AG09319 (cell line): ENCODE measurements at places on chromosomes 16 and 17.

DNA sequence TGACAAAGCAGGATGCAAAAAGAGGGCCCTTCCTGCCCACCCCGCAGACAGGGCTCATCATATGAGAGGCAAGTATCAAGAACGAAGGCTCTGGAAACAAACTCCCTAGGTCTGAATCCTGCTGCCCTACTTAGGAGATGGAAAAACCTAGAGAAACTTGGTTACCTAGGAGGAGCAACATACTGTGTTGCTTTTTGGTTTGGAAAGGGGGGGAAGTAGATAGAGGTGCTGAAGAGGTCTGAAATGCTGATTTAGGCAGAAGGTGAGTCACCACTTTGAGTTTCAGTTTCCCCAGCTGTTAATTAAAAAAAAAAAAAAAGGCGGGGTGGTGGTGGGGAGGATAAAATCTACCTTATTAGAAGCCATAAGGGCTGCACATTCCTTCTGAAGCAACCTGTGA is 1.5 kb downstream of the N4BP1 start:
- no peak for DNase-seq

- DNase-seq: no peak
These were observed 44.0 kb downstream of the NSRP1 start for GRCh38 chr17:30160419-30161172.

GRCh38 chr16:75080205-75081029 is 36.2 kb downstream of the LDHD start:
- no peak for DNase-seq

GRCh38 chr16:4561596-4561995 is 5.5 kb downstream of the C16orf96 start:
- no peak for DNase-seq

DNA sequence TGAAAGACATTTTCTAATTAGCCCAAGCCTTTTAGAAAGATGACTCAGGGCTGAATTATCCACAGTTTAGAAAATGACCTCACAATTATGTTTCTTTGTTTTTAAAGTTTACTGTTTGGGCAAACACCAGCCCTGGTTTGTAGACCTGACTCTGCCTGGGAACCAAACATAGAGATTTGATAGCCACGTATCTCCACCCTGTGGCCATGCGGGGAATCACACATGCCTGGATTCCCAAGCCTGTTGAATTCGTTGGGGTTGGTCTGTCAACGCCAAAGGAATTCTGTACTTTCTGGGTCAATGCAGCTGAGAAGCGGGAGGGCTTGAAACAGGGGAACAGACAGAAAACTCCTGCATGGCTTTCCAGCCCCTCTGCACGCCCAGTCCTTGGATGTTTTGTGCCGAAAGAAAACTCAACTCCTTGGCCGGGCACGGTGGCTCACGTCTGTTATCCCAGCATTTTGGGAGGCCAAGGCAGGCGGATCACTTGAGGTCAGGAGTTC is 26.9 kb downstream of the CD300A start:
- DNase-seq: peak; percentile 14

DNA sequence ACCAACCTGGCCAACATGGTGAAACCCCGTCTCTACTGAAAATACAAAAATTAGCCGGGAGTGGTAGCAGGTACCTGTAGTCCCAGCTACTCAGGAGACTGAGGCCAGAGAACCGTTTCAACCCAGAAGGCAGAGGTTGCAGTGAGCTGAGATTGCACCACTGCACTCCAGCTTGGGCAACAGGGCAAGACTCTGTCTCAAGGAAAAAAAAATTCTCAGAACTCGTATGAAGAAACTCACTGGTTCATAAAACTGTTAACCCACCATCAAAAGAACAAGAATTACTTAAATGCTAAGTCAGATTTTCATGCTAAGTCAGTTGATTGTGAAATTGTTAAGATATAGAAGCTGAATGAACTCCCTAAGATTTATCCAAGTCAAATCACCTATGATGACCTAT is 31.3 kb downstream of the SLC39A11 start:
- no peak for DNase-seq

- no peak for DNase-seq
These were observed 3.5 kb upstream of the C16orf74 start for GRCh38 chr16:85754413-85754812.

DNA sequence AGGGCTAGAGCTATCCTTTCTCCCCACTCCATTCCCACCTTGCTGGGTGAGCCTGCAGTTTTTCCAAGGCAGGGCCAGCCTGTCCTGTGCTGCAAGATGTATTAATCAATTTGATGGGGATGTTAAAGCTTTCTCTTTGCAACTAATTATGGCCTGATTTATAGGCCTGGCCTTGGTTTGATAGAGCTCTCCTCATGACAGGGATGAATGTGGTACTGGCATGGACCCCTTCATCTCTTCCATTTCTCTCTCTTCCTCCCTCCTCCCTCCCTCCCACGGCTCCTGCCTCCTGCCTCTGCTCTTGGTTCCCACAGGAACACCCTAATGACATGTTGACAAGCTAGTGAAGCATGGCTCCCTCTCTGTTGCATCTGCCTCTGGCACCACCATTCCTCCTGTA is 47.2 kb upstream of the SKAP1 start:
- no peak for DNase-seq

- no peak for DNase-seq
These were observed 59.0 kb downstream of the VMP1 start for GRCh38 chr17:59766491-59766890.

- no peak for DNase-seq
These were observed 187.2 kb downstream of the CBLN1 start for GRCh38 chr16:49094471-49094870.

DNA sequence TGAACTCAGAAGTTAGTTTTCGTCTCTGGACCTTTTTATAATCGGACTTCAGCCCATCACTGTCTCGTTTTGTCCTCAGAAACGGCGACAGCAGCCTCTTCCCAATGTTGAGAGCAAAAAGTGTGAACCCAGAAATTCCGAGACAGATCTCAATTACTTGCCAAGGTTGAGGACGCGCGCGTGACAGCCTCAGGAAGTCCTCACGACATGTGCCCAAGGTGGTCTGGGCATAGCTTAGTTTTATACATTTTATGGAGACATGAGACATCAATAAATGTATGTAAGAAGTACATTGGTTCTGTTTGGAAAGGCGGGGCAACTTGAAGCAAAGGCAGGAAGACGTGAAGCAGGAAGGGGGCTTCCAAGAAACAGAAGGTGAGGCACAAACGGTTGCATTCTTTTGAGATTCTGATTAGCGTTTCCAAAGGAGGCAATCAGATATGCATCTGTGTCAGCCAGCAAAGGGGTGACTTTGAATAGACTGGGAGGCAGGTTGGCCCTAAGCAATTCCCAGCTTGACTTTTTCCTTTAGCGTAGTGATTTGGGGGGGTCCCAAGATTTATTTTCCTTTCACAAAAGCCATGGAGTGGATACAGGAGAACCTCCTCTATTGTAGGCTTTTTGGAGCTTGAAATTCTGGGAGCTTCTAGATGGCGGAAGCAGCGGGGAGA is 583 bp upstream of the ZNF747 start:
- no peak for DNase-seq

- no peak for DNase-seq
These were observed 777.6 kb downstream of the KCNJ18 start for GRCh38 chr17:22469941-22470340.

- no peak for DNase-seq
These were observed 383.4 kb downstream of the CDH11 start for GRCh38 chr16:64738321-64738960.

GRCh38 chr17:1899403-1900000 is 69.7 kb downstream of the RPA1 start:
- DNase-seq: no peak

DNA sequence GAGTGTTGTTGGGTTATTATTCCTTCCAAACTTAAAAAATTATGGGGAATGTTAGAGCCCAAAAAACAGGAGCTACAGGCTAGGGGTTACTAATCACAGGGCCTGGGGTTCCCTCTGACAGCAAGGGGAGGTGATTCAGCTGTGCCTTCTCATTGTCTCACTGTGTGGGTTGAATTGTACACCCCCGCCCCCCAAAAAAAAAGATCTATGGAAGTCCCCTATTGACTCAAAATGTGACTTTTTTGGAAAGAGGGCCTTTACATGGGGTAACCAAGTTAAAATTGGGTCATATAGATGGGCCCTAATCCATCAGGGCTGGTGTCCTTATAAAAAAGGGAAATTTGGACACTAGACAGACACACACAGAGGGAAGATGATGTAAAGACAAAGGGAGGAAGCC is 190.2 kb downstream of the SOX9 start:
- DNase-seq: no peak

GRCh38 chr16:64398793-64399192 is 723.1 kb downstream of the CDH11 start:
- no peak for DNase-seq

GRCh38 chr17:42681976-42682721 is at the start of gene CNTNAP1:
TSS of gene CNTNAP1 (plus strand) at chr17:42682531. CDS start at chr17:42682830, 299 bp downstream.
- no peak for DNase-seq

DNA sequence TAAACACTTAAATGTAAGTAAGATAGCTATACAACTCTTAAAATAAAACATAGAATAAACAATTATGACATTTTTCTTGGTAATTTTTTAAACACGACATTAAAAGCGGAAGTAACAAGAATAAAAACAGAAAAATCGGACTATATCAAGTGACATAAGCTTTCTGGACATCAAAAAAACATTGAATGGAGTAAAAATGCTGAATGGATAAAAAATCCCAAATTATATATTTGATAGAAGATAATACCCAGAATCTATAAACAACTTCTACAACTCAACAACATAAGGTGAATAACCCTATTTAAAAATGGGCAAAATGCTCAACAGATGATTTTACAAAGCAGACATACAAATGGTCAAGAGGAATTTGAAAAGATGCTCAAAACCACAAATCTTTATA is 1866.5 kb downstream of the TP53TG3F start:
- no peak for DNase-seq

DNA sequence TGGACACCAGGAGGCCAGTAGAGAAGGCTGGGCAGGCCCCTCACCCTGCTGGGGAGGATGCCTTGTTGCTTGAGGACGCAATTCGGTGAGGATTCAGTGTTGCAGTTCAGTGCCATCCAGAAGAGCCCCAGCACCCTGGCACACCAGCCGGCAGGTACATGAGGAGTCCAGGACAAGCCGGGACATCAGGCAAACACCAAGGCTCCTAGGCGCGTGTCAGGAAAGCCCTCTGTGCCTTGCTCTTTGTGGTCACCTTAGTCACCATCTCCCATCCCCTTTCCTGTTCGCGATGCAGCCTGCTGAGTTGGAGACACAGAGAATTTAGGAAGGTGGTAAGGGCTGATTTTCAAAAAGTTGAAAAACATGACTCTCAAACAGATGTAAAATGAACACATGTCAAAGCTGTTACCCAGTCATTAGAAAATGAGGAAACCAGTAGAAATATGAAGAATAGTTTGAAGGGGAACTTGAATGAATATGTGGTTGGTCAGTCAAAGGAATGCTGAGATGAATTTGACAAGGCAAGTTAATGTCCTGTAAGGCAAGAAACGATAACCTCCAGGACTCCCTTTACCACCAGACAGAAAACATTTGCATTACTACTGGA is 2.3 kb upstream of the NCBP3 start:
- no peak for DNase-seq

DNA sequence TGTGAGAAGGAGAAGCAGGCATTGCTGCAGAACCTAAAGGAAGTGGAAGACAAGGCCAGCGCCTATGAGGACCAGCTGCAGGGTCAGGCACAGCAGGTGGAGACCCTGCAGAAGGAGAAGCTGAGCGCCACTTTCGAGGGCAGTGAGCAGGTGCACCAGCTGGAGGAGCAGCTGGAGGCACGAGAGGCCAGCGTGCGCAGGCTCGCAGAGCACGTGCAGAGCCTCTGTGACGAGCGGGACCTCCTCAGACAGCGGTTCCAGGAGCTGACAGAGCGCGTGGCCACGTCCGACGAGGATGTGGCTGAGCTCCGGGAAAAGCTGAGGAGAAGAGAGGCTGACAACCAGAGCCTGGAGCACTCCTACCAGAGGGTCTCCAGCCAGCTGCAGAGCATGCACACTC is 41.5 kb downstream of the PLD6 start:
- no peak for DNase-seq

DNA sequence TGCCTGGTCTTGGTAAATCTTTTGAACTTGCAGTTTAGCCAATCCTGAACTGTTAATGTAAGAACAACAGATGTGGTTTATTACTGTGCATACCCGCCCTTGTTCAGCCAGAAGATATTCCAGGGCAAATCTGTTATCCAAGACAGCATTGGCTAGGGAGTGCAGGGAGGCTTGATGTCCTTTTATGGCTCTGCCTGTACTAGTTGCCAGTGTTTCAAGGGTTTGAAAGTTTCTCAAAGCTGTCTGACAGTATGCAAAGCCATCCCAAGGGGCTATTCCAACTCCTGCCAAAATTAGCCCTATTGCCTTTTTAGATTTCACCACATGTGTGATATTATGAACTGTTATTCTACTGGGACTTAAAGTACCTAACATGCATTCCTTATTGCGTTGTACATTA is 30.1 kb downstream of the LCMT1 start:
- no peak for DNase-seq

DNA sequence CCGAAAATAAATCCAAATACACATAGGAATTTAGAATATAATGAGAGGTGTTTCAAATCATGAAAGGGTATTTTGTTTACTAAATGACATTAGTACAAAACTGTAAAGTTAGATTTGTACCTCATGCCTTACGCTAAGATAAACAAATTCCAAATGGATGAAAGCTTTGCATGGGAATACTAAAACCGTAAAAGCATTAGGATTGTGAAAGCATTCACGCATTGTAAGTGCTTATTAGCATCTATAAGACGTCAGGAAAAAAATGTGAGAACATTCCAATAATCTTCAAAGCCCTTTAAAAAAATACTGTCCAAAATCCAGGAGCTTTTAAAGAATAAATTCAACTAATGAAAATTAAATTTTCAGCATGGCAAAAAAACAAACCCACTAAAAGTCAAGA is 24.8 kb upstream of the ALOX15 start:
- no peak for DNase-seq

DNA sequence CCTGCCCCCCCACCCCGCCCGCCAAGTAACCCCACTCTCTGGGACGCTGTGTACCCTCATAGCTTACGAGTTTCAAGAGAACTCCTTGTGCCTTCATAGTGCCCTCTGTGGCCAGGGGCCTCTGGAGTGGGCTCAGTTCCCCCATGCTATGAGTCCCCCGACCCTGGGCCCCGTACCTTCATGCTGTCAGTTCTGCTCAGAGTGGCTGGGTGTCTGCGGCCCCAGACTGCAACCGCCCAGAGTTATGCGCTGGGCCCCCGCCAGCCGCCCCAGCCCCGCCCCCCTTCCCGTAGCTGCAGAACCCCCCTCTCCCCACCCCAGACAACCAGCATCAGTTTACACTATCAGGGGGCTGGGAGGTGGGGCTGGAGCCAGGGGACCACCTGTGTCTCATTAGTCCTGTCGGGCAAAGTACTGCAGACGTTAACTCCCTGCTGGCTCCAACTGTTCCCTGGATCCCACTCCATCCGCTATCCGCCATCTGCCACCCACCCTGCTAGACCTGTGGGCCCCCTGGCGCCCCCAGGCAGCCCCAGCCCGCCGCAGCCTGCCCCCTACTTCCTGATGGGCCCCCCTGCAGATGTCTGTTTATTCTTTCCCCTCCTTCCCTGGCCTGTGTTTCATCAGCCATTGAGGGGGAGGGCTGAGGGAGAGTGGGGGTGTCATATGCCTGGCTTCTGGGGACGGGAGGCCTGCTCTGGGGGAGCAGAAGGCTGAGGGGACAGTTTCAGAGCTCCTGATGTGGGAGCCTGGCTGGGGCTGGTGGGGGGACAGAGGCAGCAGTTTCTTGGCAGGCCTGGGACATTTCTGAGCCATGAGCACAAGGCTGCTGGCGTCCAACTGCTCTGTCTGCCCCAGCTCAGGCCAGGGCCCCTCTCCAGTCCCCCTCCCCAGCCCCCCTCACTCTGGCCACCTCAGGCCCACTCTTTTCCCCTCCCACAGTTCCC is at the start of gene MFAP4:
TSS of gene MFAP4 (minus strand) at position 217 of the 947 bp plus-strand sequence. CDS start at position 182, 35 bp downstream.
- peak; percentile 91 for DNase-seq

GRCh38 chr17:35879773-35880654 is at the start of gene CCL5:
TSS of gene CCL5 (minus strand) at chr17:35880360.
- no peak for DNase-seq
